Osteocyte (in vitro differentiated cells): ENCODE measurements at places on chromosomes 16 and 17.

- no peak for DNase-seq
Observed at GRCh38 chr17:57781386-57782061, 36.4 kb upstream of the CCDC182 start.

DNA sequence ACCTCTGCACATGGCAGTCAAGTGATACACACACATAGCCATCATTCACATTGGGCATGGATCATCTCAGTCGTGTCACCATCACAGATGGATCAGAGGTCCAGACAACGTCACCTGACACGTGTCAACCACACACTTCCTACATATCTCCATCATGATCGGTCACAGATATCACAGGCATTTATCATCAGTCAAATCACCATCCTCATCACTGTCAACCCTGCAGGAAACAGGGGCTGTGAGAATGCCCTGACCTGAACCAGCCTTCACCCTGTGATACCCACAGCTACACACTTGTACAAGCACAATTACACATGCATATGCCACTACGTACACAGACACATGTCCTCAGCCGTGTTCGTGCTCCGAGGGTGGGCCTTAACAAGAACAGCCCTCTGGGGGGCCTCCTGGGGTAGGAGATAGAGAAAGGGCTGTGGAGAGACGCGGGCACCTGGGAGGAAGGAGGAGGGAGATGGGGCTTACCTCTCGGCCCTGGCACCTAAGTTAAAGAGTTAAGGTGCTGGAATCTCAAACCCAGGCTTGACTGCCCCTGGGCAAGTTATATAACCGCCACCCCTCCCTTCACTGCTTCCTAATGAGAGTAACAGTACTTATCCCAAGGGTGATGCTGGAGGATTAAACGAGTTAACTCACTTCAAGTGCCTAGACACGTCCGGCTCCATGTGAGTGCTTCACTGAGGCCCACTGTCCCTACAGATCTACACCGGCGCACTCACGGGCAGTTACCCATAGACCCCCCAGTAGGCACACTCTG is 1.1 kb downstream of the SLC12A4 start:
- DNase-seq = no peak

DNA sequence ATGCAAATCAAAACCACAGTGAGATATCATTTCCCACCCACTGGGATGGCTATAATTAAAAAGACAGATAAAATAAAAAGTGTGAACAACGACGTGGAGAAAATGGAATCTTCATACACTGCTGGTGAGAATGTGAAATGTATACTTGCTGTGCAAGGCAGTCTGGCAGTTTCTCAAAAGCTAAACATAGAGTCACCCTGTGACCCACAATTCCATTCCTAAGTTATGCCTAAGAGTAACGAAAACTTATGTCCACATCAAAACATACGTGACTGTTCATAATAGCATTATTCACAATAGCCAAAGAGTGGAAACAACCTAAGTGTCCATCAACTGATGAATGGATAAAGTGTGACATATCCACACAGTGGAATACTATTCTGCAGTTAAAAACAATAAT is 38.1 kb upstream of the VPS4A start:
- no peak for DNase-seq

- DNase-seq = no peak
Observed at GRCh38 chr17:1469231-1469852, 13.3 kb upstream of the CRK start.

DNA sequence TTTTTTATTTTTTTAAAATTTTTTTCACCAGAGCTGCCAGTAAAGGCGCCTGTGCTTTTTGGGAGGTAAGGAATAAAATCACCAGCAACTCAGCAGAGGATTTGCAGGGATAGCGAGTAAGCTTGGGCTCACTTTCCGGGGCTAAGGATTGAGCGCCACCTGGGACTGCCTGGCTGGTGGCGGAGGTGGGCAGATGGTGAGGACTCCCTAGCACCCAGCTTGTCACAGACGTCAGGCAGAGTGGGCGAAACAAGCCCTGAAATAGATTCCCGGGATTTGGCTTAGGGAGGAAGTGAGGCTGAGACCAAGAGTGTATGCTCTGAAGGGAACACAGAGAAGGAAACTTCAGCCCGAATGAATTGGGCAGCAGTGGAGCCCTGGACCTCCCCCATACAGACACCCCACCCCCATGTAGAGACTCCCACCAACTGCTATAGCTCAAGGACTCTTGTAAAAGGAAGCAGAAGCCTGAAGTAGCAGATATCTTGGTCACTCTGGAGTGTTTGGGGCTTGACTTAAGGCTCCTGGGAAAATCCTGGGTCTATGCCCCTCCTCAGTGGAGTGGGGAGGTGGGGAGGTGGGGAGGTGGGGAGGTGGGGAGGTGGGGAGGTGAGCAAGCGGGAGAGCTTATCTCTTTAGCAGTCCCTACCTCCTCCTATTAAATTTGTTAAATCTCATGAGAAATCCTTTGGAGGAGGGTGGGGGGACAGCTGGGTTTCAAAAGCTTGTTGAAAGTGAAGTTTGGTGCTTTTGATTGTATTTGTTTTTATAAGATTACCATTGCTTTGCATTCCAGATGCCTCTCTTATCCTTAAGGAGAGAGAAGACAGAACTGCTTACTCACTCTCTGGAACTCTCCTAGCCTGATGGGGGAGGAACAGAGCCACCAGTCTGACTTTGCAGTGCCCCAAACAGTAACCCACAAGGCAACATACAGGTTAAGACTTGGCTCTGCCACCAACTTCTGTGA is 8.2 kb downstream of the ARL4D start:
- no peak for DNase-seq

GRCh38 chr17:76562734-76563148 is 22.9 kb downstream of the PRCD start:
- no peak for DNase-seq

- peak; percentile 89 for DNase-seq
Observed at GRCh38 chr16:57084257-57084770, 8.1 kb upstream of the CPNE2 start.

DNA sequence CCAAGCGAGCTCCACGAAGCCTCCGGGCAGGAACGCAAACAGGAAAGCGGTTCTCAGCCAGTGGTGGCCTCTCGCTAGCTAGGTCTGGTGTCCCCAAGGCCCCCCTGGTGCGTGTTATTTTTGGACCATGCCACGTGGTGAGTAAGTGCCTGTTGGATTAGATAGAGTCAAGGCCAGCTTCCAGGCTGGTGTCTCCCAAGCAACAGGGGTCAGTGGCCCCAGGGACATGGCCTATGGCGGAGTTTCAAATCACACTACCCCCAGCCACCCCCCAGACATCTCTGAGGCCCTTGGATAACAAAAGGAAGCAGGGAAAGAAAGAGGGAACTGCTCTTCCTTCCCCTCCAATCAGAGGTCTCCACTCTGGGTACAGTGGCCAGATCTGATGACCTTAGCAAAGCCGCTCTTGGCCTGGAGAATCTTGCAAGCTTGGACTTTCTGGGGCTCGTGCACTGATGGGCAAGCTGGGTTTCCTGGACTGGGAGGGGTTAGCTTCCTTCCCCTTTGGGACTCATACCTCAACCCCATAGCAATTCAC is 58.2 kb downstream of the MAF start:
- no peak for DNase-seq

DNA sequence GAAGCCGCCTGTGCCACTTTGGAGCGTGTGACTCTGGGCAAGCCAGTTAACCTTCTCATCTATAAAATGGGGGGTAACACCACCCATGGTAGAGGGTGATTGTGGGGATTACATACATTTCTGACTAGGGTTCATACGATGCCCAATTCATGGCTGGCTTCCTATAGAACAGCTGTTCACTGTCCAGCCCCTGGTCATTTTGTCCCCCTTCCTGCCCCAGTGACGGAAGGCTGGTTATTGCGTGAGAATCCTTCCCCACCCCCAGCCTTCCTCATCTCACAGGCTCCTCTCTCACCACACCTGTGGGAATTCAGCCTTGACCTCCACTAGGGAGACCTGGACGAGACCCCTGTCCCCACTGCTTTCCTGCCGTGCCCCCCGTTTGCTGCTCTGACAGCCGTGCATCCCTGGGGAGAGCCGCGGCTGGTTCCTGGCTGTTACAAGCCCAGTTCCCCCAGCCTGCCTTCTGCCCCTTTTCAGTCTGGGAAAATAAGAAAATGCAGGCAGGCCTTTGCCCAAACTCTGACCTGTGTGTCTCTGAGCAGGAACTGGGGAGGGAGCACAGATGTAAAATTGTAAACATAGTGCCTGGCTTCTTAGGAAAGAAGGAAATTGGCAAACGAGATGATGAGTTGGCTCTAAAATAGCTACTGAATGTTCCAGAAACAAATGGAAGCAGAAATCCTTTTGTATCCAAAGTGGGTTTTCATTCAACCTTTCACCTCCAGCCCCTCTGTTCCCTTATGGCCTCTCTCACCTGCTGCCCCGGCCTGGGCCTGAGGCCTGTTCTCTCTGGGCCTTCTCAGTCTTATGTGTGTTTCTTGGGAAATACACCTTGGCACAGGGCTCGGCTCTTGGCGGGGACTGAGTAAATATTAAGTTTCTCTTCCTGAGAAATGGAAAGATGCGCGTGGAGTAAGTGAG is 67.3 kb downstream of the OR1D5 start:
- no peak for DNase-seq

DNA sequence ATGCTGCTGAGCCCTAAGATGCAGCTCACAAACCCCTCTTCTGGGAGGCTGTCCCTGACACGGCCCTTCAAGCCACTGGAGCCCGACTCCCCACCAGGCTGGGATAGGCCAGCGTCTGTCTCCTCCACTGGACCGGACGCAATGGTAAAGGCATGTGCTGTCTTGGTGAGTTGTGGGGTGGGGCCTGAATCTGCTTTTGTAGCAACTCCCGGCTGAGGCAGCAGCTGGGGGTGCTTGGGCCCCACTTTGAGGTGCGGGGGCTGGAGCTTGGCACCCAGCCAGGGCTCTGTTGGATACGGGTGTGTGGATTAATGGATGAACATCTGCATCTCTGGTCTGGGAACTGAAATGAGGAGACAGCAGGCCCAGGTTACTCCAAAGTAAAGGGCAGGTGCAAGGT is 3.5 kb upstream of the NLRC3 start:
- DNase-seq = no peak

DNA sequence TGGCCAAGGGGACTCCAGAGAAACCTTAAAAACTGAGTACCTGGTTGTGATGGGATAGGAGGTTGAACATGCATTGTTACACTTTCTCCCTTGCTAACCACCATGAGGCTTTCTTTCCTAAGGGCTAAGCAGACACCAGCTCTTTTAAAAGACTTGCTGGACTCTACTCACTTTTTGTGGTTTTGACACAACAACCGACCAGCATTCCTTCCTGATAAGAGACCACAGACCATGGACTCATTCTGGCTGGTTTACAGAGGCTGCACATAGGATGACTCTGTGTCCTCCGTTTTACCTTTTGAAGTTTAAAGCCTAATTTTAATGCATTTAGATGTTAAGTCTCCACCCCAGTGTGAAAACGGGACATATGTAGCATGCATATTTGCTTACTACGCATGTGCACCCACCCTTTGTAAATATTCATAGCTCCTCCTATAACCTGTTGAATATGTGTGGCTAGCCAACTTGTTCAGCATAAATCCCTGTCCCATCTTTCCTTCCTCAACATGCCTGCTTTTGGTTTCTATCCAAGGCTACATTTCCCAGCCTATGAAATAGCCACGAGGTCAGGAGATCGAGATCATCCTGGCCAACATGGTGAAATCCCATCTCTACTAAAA is 475.9 kb downstream of the GRIN2A start:
- DNase-seq = no peak

- no peak for DNase-seq
Observed at GRCh38 chr16:61547626-61548025, 488.6 kb downstream of the CDH8 start.

GRCh38 chr17:63075969-63076368 is 109.9 kb downstream of the TANC2 start:
- no peak for DNase-seq

GRCh38 chr17:39183045-39183444 is 14.4 kb downstream of the CACNB1 start:
- no peak for DNase-seq

- DNase-seq = no peak
Observed at GRCh38 chr16:31050280-31051030, 17.1 kb downstream of the STX4 start.

DNA sequence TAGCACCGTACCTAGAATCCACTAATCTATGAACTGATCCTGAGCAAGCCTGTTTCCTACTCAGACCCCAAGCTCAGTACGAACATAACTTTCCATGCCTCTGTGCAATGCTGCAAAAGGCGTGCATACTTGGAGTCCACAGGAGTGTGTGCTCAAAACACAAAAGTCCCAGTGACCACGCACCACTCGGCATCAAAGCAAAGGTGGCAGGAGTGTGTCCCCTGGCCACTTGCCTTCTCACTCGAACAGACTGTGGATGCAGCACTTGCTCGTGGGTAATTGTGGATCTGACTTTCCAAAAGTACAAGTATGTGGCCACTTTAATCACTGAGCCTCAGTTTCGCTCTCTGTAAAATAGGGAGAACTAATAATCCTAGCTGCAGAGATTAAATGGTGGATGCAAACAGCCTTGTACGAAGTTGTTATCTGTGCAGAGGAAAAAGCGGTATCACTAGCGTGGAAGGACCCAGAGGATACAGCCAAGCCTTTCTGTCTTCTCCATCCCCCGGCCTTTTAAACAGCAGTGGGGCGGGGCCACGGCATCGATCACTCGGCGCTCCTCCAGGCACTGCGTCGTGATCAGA is 311 bp upstream of the KDM8 start:
- no peak for DNase-seq

DNA sequence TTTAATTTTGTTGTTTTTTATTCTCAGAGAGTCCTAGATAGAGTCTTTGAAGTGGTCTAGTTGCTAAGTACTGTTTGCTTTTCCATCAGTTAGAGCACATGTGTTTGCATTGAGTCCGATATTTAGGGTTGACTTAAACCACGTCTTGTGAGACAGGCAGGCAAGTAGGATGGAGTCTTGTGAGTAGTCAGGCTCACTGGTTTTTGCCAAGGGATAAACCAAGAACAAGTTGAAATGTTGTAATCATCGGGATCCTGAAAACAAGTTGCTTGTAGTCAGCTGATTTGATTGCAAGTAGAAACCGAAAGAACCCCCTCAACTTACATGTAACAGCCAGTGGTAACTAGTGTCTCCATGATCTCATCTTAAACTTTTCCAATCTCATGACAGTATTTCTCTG is 17.2 kb downstream of the ATP6V0A1 start:
- DNase-seq = no peak

DNA sequence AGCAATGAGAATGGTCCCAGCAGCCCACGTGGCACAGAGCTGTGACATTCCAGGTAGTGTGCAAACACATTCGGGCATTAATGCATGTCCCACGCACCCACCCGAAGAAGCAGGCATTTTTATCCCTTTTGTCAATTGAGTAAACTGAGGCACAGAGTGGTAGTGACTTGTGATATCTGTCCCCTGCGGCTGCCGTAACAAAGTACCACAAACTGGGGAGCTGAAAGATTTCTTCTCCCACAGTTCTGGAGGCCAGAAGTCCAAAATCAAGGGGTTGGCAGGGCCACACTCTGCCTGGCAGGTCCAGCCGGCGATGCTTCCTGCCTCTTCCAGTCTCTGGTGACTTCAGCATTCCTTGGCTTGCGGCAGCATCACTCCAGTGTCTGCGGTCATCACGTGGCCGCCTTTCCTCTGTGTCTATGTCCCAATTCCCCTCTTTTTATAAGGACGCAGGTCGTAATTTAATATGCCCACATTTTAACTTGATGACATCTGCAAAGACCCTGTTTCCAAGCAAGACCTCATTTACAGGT is 221.9 kb upstream of the GSE1 start:
- DNase-seq = no peak
